Naive B cell (primary cell): ENCODE measurements at places on chromosomes 1 and 21.

DNA sequence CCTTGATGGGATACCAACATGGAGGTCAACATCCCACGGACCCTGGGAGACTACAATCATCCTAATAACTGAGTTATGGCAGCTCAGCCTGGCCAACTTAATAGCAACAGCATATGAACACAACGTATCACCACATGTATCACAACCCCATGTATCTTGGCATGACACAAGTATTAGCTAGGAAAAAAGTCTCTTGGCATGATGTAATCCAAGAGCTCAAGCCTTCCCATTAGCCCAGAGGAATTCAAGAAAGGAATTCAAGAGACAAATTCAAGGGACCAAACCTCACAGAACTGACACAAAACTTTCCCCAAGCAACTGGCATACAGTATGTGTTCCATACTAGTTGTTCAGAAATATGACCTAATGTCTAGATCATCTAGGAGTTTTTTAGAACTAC is 100.9 kb upstream of the HMGB4 start:
- H3K27me3 ChIP-seq, result peaks cover 4% of the 10 kb centered on the region
- no peak overlapping the region for H3K4me3 ChIP-seq

- DNase-seq, result no peak
- H3K4me1 ChIP-seq, result peaks cover 4% of the 10 kb centered on the region
- no peaks in the 10 kb centered on the region for H3K36me3 ChIP-seq
- peaks cover 28% of the 10 kb centered on the region for H3K27me3 ChIP-seq
- H3K4me3 ChIP-seq, result no peak overlapping the region
Observed at GRCh38 chr1:4263699-4264098, 363.6 kb upstream of the C1orf174 start.

- no peak overlapping the region for H3K27ac ChIP-seq
- DNase-seq, result no peak
- H3K4me3 ChIP-seq, result no peak overlapping the region
- H3K4me1 ChIP-seq, result peaks cover 22% of the 10 kb centered on the region
Observed at GRCh38 chr1:198232940-198233675, 76.3 kb downstream of the NEK7 start.

DNA sequence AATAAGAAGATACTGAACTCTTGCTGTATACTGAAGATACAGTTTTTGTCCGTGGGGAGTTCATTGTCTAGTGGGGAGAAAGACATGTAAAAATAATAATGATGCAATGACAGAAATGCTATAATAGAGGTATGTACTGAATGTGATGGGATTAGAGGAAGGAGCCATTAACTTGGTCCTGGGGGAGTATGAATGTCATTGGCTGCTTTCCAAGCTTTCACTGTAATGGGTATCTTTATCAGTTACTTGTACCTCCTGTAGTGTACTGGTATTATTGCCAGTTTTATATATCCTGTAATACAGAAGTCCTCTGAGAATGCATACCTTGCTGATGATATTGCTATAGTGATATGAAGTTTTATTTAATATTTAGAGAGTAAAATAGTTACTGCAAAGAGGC is 7.4 kb downstream of the BTBD8 start:
- no peaks in the 10 kb centered on the region for H3K4me1 ChIP-seq
- H3K36me3 ChIP-seq, result peaks cover 18% of the 10 kb centered on the region
- peaks cover 8% of the 10 kb centered on the region for H3K27me3 ChIP-seq
- H3K4me3 ChIP-seq, result no peak overlapping the region
- H3K27ac ChIP-seq, result no peak overlapping the region

DNA sequence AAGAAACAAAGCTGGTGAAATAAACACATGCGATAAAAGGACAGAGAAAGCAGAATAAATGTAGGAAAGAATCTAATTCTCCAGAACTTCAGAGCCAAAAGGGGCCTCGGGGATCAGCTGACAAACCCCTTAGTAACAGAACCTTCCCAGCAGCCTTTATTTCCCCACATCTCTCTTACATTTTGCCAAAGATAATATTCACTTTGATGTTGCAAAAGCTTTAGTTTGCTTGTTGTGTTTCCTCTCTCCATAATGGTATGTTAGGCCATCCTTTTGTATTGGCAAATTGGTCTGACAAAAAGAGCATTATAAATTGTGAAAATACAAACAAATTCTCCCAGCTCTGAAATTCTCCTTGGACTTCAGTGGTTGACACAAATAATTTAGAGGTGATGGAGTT is 54.9 kb downstream of the OPTC start:
- no peaks in the 10 kb centered on the region for H3K4me1 ChIP-seq
- no peak overlapping the region for H3K4me3 ChIP-seq
- H3K36me3 ChIP-seq, result no peaks in the 10 kb centered on the region
- DNase-seq, result no peak

GRCh38 chr21:41703857-41704501 is 62.9 kb downstream of the RIPK4 start:
- H3K4me3 ChIP-seq, result no peak overlapping the region
- H3K27me3 ChIP-seq, result peaks cover 69% of the 10 kb centered on the region
- peaks cover 15% of the 10 kb centered on the region for H3K36me3 ChIP-seq
- no peak overlapping the region for H3K27ac ChIP-seq
- DNase-seq, result no peak

DNA sequence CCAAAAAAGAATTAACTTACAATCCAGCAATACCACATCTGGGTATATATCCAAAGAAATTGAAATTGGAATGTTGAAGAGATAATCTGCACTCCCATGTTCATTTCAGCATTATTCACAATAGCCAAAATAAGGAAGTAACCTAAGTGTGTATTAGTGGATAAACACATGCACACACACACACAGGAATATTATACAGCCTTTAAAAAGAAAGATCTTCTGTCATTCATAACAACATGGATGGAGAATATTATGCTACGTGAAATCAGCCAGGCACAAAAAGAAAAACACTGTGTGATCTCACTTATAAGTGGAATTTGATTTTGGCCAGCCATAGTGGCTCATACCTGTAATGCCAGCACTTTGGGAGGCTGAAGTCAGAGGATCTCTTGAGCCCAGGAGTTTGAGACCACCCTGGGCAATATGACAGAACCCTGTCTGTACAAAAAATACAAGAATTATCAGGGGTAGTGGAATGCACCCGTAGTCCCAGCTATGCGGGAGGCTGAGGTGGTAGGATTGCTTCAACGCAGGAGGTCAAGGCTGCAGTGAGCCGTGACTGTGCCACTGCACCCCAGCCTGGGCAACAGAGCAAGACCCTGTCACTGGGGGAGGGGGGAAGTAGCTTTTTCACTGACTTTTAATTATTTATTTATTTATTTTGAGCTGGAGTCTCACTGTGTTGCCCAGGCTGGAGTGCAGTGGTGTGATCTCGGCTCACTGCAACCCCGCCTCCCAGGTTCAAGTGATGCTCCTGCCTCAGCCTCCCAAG is 9.3 kb upstream of the EIF2B3 start:
- H3K27me3 ChIP-seq, result no peaks in the 10 kb centered on the region
- no peaks in the 10 kb centered on the region for H3K36me3 ChIP-seq
- H3K4me3 ChIP-seq, result no peak overlapping the region
- H3K27ac ChIP-seq, result no peak overlapping the region

- H3K4me1 ChIP-seq, result peaks cover 73% of the 10 kb centered on the region
- no peaks in the 10 kb centered on the region for H3K27me3 ChIP-seq
- H3K4me3 ChIP-seq, result peak overlapping the region; percentile 87
- peak overlapping the region; percentile 96 for H3K27ac ChIP-seq
Observed at GRCh38 chr1:23562137-23562876, 3.0 kb upstream of the ID3 start.

DNA sequence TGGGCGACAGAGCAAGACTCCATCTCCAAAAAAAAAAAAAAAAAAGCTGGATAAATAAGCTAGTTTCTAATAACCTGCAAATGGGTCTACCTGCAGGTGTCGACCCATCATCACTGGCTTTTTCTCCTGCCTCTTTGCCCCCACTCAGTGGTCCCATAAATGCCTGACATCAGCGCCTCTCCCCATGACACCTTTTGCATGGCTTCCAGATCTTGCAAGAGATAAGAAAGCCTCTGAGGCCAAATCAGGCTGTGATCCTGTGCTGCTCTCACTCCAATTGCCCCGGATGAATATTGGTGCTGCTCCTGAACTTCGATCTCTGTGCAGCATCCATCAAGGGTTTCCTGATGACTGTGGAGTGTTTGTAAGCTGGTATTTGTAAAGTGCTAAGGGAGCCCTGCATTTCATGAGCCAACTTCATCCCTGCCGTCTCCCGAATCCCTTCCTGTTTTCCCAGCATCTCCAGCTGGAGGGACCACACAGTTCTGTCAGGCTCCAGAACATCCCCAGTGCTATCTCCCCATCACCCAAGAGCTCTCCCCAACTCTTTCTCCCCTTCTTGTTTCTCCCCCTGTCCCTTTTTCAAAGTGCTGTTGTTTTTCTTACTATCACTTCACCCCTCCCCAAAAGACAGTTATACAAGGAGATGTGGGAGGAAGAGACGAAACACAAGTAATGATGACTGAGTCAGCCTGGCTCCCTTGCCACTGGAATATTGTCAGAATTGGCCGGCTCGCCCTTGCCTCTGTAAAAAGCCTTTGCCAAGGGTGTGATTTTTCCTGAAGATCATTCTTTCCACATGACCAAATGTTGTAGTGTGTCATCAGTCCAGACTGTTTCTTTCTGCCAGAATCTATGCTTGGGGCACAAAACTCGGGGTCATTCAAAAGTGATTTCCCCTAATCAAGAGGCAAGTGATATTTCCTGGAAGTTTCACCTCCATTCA is 2.8 kb upstream of the EFHD2 start:
- peak overlapping the region; percentile 53 for H3K4me3 ChIP-seq
- no peaks in the 10 kb centered on the region for H3K36me3 ChIP-seq
- DNase-seq, result no peak
- peak overlapping the region; percentile 4 for H3K27ac ChIP-seq
- H3K4me1 ChIP-seq, result peaks cover 23% of the 10 kb centered on the region
- peaks cover 12% of the 10 kb centered on the region for H3K27me3 ChIP-seq

DNA sequence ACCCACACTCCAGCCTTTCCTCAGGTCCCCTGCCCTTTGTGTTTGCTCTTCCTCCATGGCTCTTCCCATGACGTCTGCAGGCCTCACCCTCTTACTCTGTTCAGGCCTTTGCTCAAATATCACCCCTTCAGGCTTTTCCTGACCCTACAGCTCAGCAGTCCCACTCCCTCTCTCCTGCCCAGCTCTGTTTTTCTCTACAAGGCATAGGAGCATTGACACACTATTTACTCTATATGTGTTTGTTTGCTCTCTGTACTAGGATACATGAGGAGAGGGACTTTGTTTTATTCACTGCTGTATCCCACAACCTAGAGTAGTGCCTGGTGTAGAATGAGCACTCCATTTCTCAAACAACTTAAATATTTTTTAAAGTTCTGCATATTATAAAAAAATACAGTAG is 107.4 kb upstream of the COA6 start:
- H3K4me1 ChIP-seq, result no peaks in the 10 kb centered on the region
- no peak overlapping the region for H3K27ac ChIP-seq
- peaks cover 16% of the 10 kb centered on the region for H3K27me3 ChIP-seq
- no peak overlapping the region for H3K4me3 ChIP-seq

GRCh38 chr1:161737625-161738024 is 12.0 kb upstream of the DUSP12 start:
- H3K4me1 ChIP-seq, result peaks cover 34% of the 10 kb centered on the region
- no peak overlapping the region for H3K27ac ChIP-seq
- no peak overlapping the region for H3K4me3 ChIP-seq
- no peak for DNase-seq

DNA sequence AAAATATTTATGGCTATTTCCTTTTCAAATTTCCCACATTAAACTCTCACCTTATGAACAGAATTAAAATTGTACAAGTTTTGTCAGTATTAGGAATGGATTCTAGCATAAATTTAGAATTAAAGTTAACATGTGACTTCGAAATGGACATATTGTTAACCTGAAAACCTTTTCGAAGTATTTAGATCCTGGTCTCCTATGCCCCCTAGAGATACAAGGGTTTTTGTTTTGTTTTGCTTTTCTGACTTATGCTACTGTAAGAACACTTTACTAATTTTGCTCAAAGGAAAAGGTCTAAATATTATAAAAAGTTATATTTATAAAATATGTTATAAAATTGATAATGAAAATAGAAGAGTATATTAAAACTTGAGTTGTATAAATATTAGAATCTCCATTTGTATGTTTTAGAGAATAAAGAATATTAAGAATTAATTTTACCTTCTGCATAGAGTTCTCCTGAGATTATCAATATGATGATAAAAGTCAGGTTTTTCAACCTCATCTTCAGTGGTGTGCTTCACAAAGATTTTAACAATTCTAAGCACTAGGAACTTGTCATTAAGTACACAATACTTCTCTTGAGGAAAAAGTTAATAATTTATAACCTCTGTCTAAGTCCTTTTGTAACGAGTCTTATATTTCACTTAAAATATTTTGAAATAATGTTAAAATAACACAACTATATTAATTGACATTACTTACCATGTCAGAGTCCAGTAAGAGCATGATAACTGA is at the start of gene F13B:
TSS of gene F13B (minus strand) at position 542 of the 738 bp plus-strand sequence. CDS start at position 505, 37 bp downstream.
- no peak within 1 kb of the TSS for H3K4me3 ChIP-seq
- DNase-seq, result no peak
- H3K27ac ChIP-seq, result no peak within 1 kb of the TSS
- no peaks in the 10 kb centered on the region for H3K27me3 ChIP-seq
- no peaks in the 10 kb centered on the region for H3K4me1 ChIP-seq

DNA sequence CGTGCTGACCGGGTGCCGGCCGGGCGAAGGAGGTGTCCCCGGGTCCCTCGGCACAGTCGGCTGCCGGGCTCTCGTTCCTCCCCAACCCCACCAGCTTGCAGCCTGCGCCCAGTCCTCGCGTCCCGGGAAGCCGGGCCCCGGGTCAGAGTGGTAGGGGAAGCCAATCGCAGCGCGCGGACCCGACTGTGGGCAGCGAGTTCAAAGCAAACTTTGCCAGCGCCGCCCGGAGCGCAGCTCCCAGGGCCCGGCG is 328 bp downstream of the MYCL start:
- H3K4me1 ChIP-seq, result no peaks in the 10 kb centered on the region
- DNase-seq, result peak; percentile 9
- no peaks in the 10 kb centered on the region for H3K36me3 ChIP-seq
- H3K27me3 ChIP-seq, result peaks cover 50% of the 10 kb centered on the region

- no peaks in the 10 kb centered on the region for H3K4me1 ChIP-seq
- peaks cover 26% of the 10 kb centered on the region for H3K27me3 ChIP-seq
Observed at GRCh38 chr1:66464802-66465201, 69.2 kb upstream of the SGIP1 start.

DNA sequence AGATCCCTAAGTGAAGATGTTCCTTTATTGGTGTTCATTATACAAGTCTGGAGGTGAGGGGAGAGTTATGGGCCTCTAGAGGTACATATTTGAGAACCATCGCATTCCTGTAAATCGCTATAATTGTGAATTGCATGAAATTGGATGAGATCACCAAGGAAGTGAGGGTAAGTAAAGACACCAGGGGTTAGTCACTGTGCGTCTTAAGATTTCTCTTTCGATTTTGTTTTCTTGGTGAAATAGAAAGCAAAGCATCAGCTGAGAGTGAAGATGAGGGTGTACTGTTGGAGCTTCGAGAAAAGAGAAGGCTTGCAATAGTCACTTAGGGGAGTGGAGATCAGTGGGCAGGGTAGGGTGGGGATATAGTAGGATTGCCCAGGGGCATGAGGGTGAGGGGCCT is 82.1 kb downstream of the RAVER2 start:
- DNase-seq, result no peak
- no peak overlapping the region for H3K4me3 ChIP-seq
- H3K27me3 ChIP-seq, result no peaks in the 10 kb centered on the region
- no peaks in the 10 kb centered on the region for H3K36me3 ChIP-seq
- peaks cover 24% of the 10 kb centered on the region for H3K4me1 ChIP-seq

- peak; percentile 13 for DNase-seq
- H3K4me1 ChIP-seq, result peaks cover 23% of the 10 kb centered on the region
- no peaks in the 10 kb centered on the region for H3K27me3 ChIP-seq
- H3K4me3 ChIP-seq, result peak overlapping the region; percentile 55
- peak overlapping the region; percentile 56 for H3K27ac ChIP-seq
Observed at GRCh38 chr1:15089258-15089992, 64.1 kb upstream of the TMEM51 start.
